ENCODE measurements at places on chromosomes 16 and 17. TPM values are rescaled to one million over a fixed set of nuclear protein-coding genes. Genes with fewer than 3 reads are reported as not detected.

The DOC2A gene
- under 0.01 TPM for total RNA-seq

The MYCBPAP gene
- under 0.01 TPM for total RNA-seq

The GAS7 gene
- 3.0 TPM for total RNA-seq

DNA sequence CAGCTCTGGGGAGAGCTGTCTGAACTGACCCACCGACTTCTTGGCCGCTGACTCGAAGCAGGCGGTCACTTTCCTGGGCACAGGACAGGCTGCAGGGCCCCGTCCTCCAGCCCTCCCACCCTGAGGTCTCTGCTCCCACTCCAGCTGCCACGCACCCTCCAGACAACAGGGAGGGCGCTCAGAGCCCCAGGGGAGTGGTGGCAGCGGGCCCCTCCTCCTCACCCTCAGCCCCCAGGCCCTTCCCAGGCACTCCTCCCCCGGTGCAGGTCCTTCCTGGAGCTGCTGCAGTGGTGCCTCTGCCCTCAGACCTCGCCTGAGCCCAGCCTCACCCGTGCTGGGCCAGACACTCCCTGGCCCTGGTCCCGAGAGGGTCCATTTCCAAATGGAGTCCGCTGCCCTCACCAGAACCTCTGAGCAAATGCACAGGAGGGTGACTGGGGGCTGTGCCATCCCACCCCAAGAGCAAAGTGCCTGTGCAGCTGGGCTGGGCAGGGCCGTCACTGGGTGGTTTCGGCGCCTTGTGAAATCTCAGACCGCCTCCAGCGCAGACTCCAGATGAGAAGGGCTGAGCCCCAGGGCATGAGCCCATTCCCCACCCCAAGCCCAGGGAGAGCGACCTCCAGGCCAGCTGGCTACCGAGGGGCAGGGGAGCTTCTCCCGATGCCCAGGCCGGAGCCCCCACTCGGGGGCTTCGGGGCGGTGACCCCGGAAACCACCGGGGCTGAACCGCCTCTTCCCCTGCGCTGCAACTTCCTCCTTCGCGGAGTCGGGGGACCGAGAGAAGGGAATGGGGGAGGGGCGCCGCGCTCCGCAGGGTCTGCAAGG is 717 bp downstream of the CYBA start:
- DNase-seq: no peak

DNA sequence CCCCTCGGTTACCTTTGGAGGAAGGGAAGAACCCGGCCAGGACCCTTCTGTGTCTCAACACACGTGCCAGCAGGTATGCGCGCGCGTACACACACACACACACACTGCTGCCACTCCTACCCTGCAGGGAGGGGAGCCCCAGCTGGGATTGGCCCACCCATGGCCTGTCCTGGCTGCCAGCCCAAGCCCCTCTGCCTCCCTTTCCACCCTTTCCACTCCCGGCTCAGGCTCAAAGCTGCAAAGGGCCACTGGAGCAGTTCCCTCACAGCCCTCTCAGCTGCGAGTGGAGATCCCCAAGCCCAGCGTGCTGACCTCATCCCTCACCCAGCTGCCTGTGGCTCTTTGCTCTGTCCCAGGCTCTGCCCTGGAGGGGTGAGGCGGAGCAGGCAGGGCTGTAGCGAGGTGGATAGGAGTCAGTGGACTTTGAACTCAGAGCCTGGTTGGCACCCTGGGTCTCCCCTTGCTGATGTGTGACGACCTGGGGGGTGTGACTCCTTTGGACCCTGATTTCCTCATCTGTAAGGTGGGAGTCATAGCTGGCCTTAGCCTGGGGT is 14.5 kb downstream of the KIF19 start:
- DNase-seq: no peak

- no peak for DNase-seq
Measured at GRCh38 chr16:54281535-54282201, 4.9 kb downstream of the IRX3 start.

DNA sequence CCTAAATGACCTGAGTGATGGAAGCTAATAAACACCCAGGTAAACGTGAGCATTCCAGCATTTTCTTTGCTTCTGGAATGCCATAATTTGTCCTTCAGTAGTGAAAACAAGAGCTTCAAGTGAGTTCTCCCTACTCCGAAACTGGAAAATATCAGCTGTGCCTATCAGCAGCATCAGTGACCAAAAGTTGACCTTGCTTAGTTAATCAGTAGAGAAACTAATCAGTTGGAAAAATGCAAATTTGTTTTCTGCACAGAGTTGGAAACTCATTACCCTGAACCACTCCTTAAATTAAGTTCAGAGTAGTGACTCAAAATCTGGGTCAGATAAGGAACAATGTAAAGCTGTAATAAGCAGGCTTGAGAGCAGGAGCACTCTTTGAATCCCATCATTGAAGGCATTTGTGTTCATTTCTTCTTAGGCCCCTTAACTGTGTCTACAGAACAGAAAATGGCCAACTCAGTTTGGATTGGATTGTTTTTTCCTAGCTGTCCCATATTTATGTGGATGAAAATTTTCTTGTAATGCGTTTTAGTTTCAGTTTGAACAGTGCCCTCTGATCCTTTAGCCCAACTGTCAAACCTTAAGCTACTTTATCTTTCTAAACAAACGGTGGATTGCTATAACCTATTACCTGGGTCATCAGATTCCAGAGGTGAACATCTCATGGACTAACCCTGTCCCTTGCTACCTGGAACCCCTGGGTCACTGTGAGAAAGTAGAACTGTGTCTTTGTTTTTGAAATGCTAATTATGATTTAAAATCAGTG is 290.4 kb downstream of the TOX3 start:
- no peak for DNase-seq
